Karpas-422 (cell line): ENCODE measurements at places on chromosomes 3 and 15. TPM values are rescaled to one million over a fixed set of nuclear protein-coding genes. Genes with fewer than 3 reads are reported as not detected.

- no peak overlapping the region for H3K4me3 ChIP-seq
- no peak for DNase-seq
- H3K4me1 ChIP-seq: no peaks in the 10 kb centered on the region
- no peak overlapping the region for H3K27ac ChIP-seq
- no peaks in the 10 kb centered on the region for H3K27me3 ChIP-seq
- no peaks in the 10 kb centered on the region for H3K36me3 ChIP-seq
Measured at GRCh38 chr3:4750306-4750968, 228.8 kb upstream of the BHLHE40 start.

GRCh38 chr15:48475600-48476395 is 144.6 kb downstream of the DUT start:
- H3K27me3 ChIP-seq: no peaks in the 10 kb centered on the region
- no peak overlapping the region for H3K27ac ChIP-seq
- H3K36me3 ChIP-seq: no peaks in the 10 kb centered on the region

DNA sequence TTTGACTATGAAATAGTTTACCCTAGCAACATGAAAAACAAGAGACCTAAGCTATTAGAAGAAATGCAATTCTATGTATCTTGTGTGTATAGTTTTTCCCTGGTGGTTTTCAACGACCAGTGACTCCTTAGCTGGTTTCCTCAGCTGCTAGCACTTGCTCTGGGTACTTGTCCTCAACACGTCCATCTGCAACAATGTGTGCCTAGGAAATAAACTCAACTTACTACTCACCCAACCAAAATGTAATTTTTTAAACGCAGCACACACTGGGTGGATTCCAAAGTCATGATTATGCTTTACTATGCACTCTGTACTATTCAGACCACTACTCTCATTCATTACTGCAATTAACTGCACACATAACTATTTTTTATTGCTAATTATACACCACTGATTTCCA is 31.0 kb downstream of the CPA3 start:
- no peaks in the 10 kb centered on the region for H3K27me3 ChIP-seq
- DNase-seq: no peak
- no peaks in the 10 kb centered on the region for H3K36me3 ChIP-seq
- no peak overlapping the region for H3K27ac ChIP-seq

DNA sequence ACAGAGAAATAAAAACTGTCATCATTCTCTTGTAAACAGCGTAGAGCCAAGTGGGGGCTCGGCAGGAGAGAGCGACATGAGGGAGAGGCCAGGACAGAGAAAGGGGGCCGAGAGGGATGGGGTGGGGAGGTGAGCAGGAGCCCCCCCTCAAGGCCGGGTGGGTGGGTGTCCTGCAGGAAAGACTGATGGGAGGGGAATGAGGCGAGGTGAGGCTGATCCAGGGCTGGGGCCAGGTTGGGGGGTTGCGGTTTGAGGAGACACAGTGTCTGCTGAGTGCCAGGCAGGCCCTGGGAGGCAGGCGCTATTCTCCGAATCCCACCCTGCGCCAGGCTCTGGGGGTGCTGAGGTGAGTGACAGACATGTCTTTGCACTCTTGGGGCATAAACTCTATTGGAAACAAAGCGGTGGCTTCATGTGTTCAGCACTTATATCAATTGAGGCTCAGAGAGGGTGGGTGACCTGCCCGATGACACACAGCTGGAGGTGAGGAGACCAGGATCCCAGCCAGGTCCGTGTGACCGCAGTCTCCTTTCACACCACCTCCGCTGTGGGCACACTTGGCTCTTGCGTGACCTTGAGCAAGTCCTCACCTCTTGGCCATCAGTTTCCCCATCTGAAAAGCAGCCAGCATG is 19.6 kb upstream of the CSPG4 start:
- no peak overlapping the region for H3K27ac ChIP-seq
- H3K4me3 ChIP-seq: no peak overlapping the region
- H3K4me1 ChIP-seq: 0 out of 2 replicates have a peak, but pooled peaks cover 2% of the 10 kb centered on the region
- H3K27me3 ChIP-seq: no peaks in the 10 kb centered on the region
- no peaks in the 10 kb centered on the region for H3K36me3 ChIP-seq

DNA sequence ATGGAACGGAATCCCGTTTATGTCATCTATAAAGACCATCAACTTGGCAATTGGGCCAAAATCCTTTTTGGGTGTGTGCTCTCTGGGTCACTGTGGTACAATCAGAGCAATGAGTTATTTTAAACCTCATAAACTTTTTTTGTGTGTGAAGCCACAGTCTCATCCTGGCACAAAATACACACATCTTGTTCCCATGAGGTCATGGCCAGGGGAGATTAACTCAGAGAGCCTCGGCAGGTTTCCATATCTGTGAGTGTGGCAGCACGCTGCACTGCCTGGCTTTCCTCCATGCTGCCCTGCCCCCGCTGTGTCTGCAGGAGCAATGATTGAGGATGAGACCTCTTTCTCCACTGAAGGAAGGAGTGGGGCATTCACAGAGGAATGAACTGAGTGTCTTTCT is 54.0 kb upstream of the DLG1 start:
- H3K27me3 ChIP-seq: no peaks in the 10 kb centered on the region
- H3K27ac ChIP-seq: no peak overlapping the region
- H3K4me1 ChIP-seq: no peaks in the 10 kb centered on the region; the same call in 1 of the 2 replicates
- no peak for DNase-seq
- no peaks in the 10 kb centered on the region for H3K36me3 ChIP-seq

GRCh38 chr15:77921664-77922063 is 155.8 kb downstream of the TBC1D2B start:
- H3K27ac ChIP-seq: no peak overlapping the region
- DNase-seq: no peak
- no peaks in the 10 kb centered on the region for H3K36me3 ChIP-seq
- H3K4me1 ChIP-seq: no peaks in the 10 kb centered on the region
- H3K4me3 ChIP-seq: no peak overlapping the region
- no peaks in the 10 kb centered on the region for H3K27me3 ChIP-seq

DNA sequence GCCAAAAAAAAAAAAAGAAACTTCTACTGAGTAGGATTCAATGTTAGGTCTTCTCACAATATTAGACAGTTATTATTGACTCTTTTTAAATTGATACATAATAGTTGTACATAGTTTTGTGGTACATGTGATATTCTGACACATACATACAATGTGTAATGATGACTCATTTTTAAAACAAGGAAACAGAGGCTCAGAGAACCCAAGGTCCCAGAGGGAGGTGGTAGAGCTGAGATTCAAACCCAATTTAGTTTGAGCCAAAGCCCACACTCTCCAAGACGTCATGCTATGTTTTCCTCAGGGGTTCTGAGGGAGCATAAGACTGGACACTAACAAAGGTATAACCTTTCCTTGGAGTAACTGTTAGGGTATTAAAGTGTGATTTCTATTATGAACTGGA is 40.6 kb downstream of the MYO5C start:
- no peaks in the 10 kb centered on the region for H3K27me3 ChIP-seq
- H3K4me1 ChIP-seq: peaks cover 26% of the 10 kb centered on the region
- DNase-seq: no peak
- H3K27ac ChIP-seq: no peak overlapping the region
- no peak overlapping the region for H3K4me3 ChIP-seq
- no peaks in the 10 kb centered on the region for H3K36me3 ChIP-seq

DNA sequence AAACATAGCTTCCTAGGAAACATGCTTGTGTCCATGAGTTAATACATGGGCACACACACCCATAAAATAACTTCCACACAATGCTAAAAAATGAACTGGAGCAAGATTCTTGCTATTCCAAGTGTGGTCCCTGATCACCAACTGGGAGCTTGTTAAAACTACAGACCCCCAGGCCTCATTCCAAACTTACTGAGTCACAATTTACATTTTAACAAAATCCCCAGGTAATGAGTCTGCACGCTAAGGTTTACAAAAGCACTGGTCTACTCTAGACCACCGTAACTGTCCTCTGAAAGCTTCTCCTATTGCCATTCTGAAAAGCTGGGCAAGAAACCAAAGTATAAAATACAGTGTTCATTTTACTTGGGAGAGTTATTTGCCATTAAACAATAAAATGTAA is 45.4 kb downstream of the IGF2BP2 start:
- H3K4me1 ChIP-seq: no peaks in the 10 kb centered on the region
- no peaks in the 10 kb centered on the region; the same call in 1 of the 2 replicates for H3K27me3 ChIP-seq
- H3K27ac ChIP-seq: no peak overlapping the region
- H3K4me3 ChIP-seq: no peak overlapping the region
- no peaks in the 10 kb centered on the region for H3K36me3 ChIP-seq

- no peak overlapping the region for H3K27ac ChIP-seq
- DNase-seq: no peak
- H3K27me3 ChIP-seq: no peaks in the 10 kb centered on the region
- no peaks in the 10 kb centered on the region for H3K36me3 ChIP-seq
- no peaks in the 10 kb centered on the region for H3K4me1 ChIP-seq
Measured at GRCh38 chr3:173395073-173395411, 2.5 kb upstream of the NLGN1 start.

- DNase-seq: no peak
- no peaks in the 10 kb centered on the region for H3K36me3 ChIP-seq
- no peak overlapping the region for H3K27ac ChIP-seq
- 0 out of 2 replicates have a peak, but pooled peaks cover 1% of the 10 kb centered on the region for H3K27me3 ChIP-seq
- H3K4me1 ChIP-seq: peaks cover 32% of the 10 kb centered on the region
Measured at GRCh38 chr15:52018244-52018643, 775 bp upstream of the MAPK6 start.

GRCh38 chr3:39937874-39938273 is 128.5 kb downstream of the MYRIP start:
- no peaks in the 10 kb centered on the region for H3K36me3 ChIP-seq
- no peaks in the 10 kb centered on the region for H3K27me3 ChIP-seq
- no peak overlapping the region for H3K4me3 ChIP-seq
- peaks cover 81% of the 10 kb centered on the region for H3K4me1 ChIP-seq
- H3K27ac ChIP-seq: peak overlapping the region; percentile 94
- peak; percentile 57 for DNase-seq

DNA sequence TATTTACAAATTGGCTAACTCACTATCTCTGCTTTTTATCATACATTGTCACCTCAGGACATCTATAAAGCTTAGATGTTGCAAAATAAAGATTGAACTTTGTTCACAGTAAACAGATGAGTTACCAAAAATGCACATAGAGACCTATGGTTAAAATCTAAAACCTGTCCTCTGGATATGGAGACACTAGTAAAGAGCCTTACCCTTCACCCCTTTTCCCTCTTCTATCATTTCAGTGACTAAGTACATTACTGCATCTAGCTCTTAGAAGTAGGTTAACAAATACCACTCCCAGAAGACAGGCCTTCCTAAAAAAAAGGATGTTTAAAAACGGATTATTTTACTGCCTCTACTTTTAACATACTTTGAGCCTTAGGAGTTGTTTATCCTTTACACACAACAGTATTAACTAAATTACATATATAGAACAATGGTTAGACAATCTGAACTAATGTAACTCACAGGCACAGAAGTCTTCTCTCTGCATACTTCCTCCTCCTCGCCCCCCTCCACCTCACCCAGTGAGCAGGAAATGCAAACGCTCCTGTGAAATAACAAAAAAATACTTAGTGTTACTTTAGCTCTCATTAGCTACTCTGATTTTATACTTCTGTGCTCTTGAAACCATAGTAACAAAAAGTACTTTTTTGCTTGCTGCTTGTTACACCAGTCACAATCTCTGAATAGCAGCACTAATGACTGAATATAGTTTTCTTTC is 23.3 kb downstream of the IREB2 start:
- peaks cover 56% of the 10 kb centered on the region for H3K36me3 ChIP-seq
- no peak overlapping the region for H3K4me3 ChIP-seq
- H3K27ac ChIP-seq: 0 out of 2 replicates have a peak overlapping the region, but pooled peaks have one; percentile 30
- no peak for DNase-seq
- H3K4me1 ChIP-seq: peaks cover 32% of the 10 kb centered on the region

DNA sequence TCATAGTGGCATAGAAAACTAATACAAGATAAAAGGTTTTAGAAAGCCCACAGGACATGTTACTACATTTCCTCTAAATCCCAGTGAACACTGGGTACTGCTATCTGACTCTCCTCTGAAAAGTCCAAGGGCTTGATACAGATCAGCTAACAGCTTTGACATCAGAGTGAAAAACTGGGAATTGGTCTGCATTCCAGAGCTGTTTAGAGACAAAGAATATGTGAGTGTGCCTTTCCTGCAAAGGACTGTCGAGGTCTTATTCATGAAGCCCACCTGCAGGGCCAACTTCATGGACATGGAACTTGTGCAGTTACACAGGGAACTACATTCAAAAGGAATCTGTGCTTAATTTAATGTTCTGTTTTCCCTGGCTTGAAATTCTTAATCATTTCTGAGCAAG is 5.2 kb upstream of the TMCO5A start:
- H3K4me3 ChIP-seq: no peak overlapping the region
- H3K27ac ChIP-seq: no peak overlapping the region
- no peaks in the 10 kb centered on the region for H3K27me3 ChIP-seq

DNA sequence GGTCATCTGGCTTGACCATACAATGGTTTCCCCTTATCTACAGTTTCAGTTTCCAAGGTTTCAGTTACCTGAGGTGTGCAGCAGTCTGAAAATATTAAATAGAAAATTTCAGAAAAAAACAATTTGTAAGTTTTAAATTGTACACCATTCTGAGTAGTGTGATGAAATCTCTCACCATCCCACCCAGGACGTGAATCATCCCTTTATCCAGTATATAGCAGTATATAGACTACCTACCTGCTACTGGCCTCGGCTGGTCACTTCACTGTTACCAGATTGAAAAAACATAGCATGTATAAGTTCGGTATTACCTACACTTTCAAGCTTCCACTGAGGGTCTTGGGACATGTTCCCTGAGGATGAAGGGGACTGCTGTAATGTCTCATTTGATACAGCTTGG is 12.0 kb downstream of the ARIH1 start:
- H3K27me3 ChIP-seq: no peaks in the 10 kb centered on the region
- H3K36me3 ChIP-seq: peaks cover 42% of the 10 kb centered on the region; the same call in 1 of the 2 replicates
- DNase-seq: no peak

TP63 gene
- total RNA-seq: not detected in 2 replicates

IMPG2 gene
- 0.32 and 0.45 TPM in 2 replicates for total RNA-seq

PIK3R4 gene
- total RNA-seq: 27.7 and 46.8 TPM in 2 replicates

PRSS50 gene
- total RNA-seq: not detected in 2 replicates

GLDN gene
- not detected in 2 replicates for total RNA-seq

RAB7A gene
- 47.8 and 71.2 TPM in 2 replicates for total RNA-seq
